ENCODE measurements at places on chromosomes 11 and 22.

- H3K4me3 ChIP-seq: no peak overlapping the region
- H3K27ac ChIP-seq: no peak overlapping the region
- H3K27me3 ChIP-seq: no peaks in the 10 kb centered on the region
- no peaks in the 10 kb centered on the region for H3K36me3 ChIP-seq
- H3K4me1 ChIP-seq: peaks cover 13% of the 10 kb centered on the region
Measured at GRCh38 chr11:110903378-110903777, 191.1 kb upstream of the ARHGAP20 start.

- H3K27ac ChIP-seq: no peak overlapping the region
- H3K36me3 ChIP-seq: no peaks in the 10 kb centered on the region
- peaks cover 5% of the 10 kb centered on the region for H3K4me1 ChIP-seq
- no peaks in the 10 kb centered on the region for H3K27me3 ChIP-seq
- no peak overlapping the region for H3K4me3 ChIP-seq
Measured at GRCh38 chr11:9126636-9127035, 35.2 kb upstream of the SCUBE2 start.

DNA sequence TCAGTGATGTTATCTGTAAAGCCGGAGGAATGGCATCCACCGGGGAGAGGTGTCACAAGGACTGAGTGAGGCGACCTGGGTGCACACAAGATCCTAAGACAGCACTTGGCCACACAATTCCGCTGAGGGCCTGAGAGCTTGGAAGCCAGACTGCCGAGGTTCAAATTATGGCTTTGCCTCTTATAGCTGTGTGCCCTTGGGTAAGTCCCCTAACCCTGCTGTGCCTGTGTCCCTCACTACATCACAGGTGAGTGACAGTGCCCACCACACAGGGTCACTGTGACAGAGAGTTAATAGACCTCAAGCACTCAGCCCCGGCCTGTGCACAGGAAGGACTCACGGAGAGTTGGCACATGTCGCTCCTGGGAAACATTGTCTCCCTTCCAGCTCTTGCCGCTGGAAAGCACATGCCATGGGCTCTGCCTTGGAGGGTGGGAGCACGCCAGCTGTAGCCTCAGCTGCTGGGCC, 592 bp downstream of the RHOD start:
- no peaks in the 10 kb centered on the region for H3K36me3 ChIP-seq
- no peak for DNase-seq
- H3K4me3 ChIP-seq: peak overlapping the region; percentile 40
- H3K27me3 ChIP-seq: peaks cover 10% of the 10 kb centered on the region
- H3K27ac ChIP-seq: no peak overlapping the region

- no peak overlapping the region for H3K27ac ChIP-seq
- no peak overlapping the region for H3K4me3 ChIP-seq
- peaks cover 4% of the 10 kb centered on the region for H3K36me3 ChIP-seq
- peaks cover 16% of the 10 kb centered on the region for H3K4me1 ChIP-seq
Measured at GRCh38 chr11:2375341-2375853, 1.7 kb upstream of the CD81 start.

DNA sequence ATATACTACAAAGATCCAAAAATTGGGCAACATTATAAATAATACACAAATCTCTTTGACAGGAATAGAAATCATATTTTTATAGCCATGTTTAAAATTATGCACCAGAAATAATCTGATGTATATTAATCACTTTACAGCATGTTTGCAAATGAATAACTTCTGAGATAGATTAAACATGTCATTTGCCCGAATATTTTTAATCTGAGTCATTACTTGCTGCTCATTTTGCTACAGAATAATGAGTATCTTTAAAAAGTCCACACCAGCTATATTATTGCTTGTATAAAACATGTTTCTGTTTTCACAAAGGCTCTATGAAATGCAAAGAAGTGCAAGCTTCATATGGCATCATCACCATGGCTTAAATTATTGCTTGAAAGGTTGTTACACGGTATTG, 336.8 kb downstream of the GUCY1A2 start:
- no peak overlapping the region for H3K27ac ChIP-seq
- H3K36me3 ChIP-seq: no peaks in the 10 kb centered on the region
- H3K4me1 ChIP-seq: no peaks in the 10 kb centered on the region
- H3K27me3 ChIP-seq: no peaks in the 10 kb centered on the region

DNA sequence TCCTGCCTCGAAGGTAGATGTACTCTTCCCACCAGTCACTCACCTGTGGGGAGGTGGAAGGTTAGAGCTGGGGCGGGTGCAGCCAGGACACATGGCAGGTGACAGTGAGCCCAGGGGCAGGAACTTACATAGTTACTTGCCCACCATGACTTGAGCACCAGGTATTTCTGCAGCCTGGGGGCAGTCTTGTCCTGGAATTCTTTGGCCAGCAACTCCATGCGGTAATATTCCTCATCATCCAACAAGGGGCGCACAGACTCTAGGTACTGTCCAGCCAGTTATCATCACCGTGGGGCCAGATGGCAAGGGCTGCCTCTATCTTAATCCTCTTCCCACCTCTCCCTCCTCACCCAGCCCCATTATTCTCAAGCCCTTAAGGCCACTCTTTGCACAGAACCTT, 2.2 kb downstream of the CPT1B start:
- peaks cover 23% of the 10 kb centered on the region for H3K36me3 ChIP-seq
- H3K4me1 ChIP-seq: peaks cover 9% of the 10 kb centered on the region
- H3K4me3 ChIP-seq: no peak overlapping the region
- no peaks in the 10 kb centered on the region for H3K27me3 ChIP-seq
- H3K27ac ChIP-seq: no peak overlapping the region

- H3K27ac ChIP-seq: peak overlapping the region; percentile 98
- peak; percentile 80 for DNase-seq
- no peaks in the 10 kb centered on the region for H3K27me3 ChIP-seq
- H3K4me1 ChIP-seq: peaks cover 85% of the 10 kb centered on the region
Measured at GRCh38 chr22:37229012-37229804, 14.9 kb downstream of the RAC2 start.

DNA sequence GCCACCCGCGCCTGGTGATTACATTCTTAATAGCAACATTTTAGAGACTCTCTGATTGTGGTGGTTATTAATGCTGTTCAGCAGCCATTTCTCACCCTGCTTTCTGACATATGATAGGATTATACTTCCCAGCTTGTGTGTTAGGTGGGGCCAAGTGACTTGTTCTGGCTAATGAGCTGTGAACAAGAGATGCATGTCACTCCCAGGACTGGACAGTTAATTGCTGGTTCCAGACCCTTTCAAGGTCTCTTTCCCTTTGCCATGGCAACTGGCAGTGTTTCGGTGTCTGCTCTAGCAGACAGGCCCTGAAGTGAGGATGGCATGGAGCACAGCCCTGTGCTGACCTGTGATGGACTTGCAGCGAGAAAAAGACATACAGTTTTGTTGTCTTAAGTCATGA, 8.9 kb upstream of the PTPRJ start:
- DNase-seq: no peak
- H3K27ac ChIP-seq: no peak overlapping the region
- no peaks in the 10 kb centered on the region for H3K27me3 ChIP-seq
- no peaks in the 10 kb centered on the region for H3K36me3 ChIP-seq

- no peak overlapping the region for H3K4me3 ChIP-seq
- no peak for DNase-seq
- no peak overlapping the region for H3K27ac ChIP-seq
Measured at GRCh38 chr22:47592791-47593190, 830.3 kb downstream of the TBC1D22A start.

DNA sequence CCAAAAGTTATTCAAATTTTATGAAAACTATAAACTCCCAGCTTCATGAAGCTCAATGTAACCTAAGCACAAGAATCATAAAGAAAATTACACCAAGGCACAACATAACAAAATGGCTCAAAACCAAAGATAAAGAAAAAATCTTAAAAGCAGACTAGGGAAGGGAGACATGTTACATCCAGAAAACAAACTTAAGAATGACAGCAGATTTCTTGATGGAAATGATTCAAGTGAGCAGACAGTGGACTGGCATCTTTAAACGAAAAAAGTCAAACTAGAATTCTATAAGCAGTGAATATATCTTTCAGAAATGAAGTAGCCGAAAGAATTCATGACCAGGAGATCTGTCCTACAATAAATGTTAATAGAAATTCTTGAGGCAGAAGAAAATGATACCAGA, 75.6 kb downstream of the SHANK2 start:
- H3K4me3 ChIP-seq: no peak overlapping the region
- no peaks in the 10 kb centered on the region for H3K4me1 ChIP-seq
- no peaks in the 10 kb centered on the region for H3K36me3 ChIP-seq
- H3K27ac ChIP-seq: no peak overlapping the region
- peaks cover 23% of the 10 kb centered on the region for H3K27me3 ChIP-seq

DNA sequence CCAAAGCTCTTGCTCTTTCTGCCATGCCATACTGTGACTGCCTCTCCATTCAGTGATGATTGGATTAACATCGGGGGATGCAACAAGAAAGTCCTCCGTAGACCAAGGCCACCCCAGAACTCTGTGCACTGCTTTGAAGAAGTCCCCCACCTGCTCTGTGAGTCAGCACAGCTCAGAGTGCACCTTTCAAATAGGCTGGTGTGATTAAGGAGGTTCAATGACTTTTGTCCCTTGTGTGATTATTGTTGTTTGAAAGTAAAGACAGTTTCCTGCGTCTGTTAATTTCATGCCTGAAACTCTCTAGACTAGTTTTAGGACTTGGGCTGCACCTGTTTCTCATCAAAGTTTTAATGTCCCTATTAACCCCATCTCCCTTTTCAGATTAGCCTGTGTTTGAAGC, 33.0 kb upstream of the DBX1 start:
- peaks cover 8% of the 10 kb centered on the region for H3K27me3 ChIP-seq
- no peak overlapping the region for H3K27ac ChIP-seq
- H3K36me3 ChIP-seq: no peaks in the 10 kb centered on the region
- DNase-seq: no peak
- no peak overlapping the region for H3K4me3 ChIP-seq
- peaks cover 3% of the 10 kb centered on the region for H3K4me1 ChIP-seq
